ENCODE measurements at places on chromosomes 6 and 20. TPM values are rescaled to one million over a fixed set of nuclear protein-coding genes. Genes with fewer than 3 reads are reported as not detected.

GRCh38 chr20:15951658-15952057 is 621.6 kb downstream of the KIF16B start:
- no peaks in the 10 kb centered on the region for H3K36me3 ChIP-seq
- no peak overlapping the region for H3K27ac ChIP-seq
- H3K27me3 ChIP-seq, result no peaks in the 10 kb centered on the region
- no peaks in the 10 kb centered on the region for H3K4me1 ChIP-seq
- DNase-seq, result no peak
- H3K4me3 ChIP-seq, result no peak overlapping the region

DNA sequence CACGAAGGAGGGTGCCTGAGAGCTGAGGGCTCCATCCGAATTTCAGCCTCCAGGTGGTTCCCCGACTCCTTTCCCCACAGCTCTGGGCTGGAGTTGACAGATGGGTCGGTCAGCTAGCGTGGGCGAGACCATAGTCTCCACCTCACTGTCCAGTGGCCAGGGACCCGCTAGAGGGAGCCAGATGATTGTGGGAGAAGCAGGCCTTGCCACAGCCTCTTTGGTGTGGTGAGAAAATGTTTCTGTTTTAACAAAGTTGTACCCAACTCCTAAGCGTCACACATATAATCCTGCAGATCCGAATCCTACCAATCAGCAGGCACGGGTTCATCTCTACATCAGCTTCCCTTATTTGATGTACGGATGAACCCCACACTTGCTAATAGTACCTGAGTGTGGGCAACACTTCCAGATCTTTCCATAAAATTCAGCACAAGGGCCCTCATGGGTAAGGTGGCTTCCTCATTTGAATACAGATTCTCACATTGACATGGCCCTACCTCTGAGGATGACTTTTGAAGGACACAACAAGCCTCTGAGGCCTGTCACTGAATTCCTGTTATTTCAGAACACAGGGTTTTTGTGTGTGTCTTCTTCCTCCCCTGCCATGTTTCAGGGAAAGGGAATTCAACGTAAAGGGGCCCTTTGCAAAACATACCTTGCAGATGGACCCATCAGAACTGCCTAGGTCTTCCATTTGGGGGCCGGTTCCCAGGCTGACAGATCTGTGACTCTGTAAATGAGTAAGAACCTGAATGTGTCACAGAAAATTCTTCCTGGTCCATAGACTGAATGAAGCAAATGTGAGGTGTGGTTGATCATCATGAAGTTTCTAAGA is 103.2 kb upstream of the DUSP22 start:
- no peak overlapping the region for H3K27ac ChIP-seq
- no peaks in the 10 kb centered on the region for H3K36me3 ChIP-seq
- DNase-seq, result peak; percentile 92
- H3K4me3 ChIP-seq, result no peak overlapping the region
- H3K27me3 ChIP-seq, result peaks cover 3% of the 10 kb centered on the region

DNA sequence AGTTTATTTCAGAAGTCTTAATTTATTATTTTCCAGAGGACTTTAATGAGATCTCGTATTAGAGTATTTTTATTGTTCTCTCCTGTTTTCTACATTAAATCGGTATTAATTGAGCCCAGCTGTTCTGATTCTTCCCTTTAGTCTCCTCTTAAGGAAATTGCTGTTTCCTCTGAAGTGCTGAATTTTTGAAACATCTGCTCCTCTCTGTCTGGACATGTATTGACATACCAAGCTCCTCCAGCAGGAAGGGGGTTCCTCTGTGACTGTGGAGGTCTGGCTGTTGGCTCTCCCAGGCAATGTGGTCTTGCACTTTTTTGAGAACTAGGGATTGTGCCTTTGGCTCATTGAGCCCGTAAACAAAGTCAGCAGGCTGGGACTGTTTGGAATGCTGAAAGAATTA is 74.9 kb downstream of the MAP3K4 start:
- H3K4me1 ChIP-seq, result peaks cover 3% of the 10 kb centered on the region
- DNase-seq, result no peak
- H3K27me3 ChIP-seq, result no peaks in the 10 kb centered on the region
- H3K4me3 ChIP-seq, result no peak overlapping the region

RCAN2 gene
- total RNA-seq, result 27.9 TPM

ARFGEF3 gene
- 0.08 TPM for total RNA-seq

DNA sequence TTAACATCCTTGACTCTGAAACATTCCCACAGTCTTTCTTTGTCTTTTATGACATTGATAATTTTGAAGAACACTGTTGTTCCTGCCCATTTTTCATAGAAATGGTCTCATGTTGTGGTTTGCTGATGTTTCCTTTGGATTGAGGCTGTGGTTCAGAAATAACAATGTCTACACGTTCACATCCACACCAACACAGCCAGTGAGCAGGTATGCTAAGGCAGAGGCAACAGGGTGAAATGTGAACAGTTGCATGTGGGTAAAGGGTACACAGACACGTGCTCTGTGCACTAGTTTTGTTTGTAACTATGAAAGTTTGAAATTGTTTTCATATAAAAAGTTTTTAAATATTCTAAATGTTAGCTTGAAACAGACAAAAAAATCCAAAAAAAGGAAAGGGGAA is 78.4 kb downstream of the GINS1 start:
- peaks cover 32% of the 10 kb centered on the region for H3K36me3 ChIP-seq
- H3K4me3 ChIP-seq, result no peak overlapping the region
- no peak overlapping the region for H3K27ac ChIP-seq
- no peaks in the 10 kb centered on the region for H3K27me3 ChIP-seq

- H3K36me3 ChIP-seq, result peaks cover 2% of the 10 kb centered on the region
- H3K27ac ChIP-seq, result no peak overlapping the region
- no peak for DNase-seq
- H3K4me3 ChIP-seq, result no peak overlapping the region
- H3K27me3 ChIP-seq, result no peaks in the 10 kb centered on the region
- H3K4me1 ChIP-seq, result peaks cover 12% of the 10 kb centered on the region
These were observed 5.0 kb downstream of the FOXP4 start for GRCh38 chr6:41551086-41551700.

APOM gene
- 4.0 TPM for total RNA-seq
